ENCODE measurements at places on chromosomes 3 and 15.

GRCh38 chr3:15899388-15899787 is 101.6 kb upstream of the ANKRD28 start:
- DNase-seq, result no peak

DNA sequence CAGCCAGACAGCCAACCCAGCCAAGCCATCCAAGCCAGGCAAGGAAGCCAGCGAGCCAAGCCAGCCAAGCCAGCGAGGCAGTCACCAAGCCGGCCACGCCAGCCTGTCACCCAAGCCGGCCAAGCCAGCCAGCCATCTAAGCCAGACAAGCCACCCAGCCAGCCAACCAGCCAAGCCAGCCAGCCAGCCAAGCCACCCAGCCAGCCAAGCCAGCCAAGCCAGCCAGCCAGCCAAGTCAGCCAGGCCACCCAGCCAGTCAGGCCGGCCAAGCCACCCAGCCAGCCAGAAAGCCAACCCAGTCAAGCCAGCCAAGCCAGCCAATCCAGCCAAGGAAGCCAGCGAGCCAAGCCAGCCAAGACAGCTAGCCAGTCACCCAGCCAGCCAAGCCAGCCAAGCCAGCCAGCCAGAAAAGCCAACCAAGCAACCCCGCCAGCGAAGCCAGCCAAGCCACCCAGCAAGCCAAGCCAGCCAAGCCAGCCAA is 201.2 kb downstream of the GOLGA6L6 start:
- DNase-seq, result no peak

DNA sequence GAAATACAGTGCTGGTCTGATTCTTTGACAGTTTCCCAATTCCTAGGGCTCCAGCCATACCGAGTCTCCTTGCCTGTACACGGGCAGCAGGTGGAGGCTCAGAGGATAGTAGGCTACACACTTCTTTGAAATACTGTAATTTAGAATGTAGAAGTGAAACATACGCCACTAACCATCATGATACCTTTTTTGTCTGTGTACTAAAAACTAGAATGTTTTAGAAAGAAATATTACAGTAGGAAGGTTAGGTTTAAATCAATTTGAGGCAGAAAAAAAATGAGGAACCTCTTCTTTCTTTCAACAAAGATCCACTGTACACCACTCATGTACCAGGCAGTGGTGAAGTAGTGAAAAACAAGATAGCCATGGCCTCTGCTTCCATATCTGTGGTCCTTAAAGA is 354.7 kb downstream of the MCTP2 start:
- DNase-seq, result no peak

- no peak for DNase-seq
Measured at GRCh38 chr3:40254891-40255290, 54.6 kb upstream of the EIF1B start.

DNA sequence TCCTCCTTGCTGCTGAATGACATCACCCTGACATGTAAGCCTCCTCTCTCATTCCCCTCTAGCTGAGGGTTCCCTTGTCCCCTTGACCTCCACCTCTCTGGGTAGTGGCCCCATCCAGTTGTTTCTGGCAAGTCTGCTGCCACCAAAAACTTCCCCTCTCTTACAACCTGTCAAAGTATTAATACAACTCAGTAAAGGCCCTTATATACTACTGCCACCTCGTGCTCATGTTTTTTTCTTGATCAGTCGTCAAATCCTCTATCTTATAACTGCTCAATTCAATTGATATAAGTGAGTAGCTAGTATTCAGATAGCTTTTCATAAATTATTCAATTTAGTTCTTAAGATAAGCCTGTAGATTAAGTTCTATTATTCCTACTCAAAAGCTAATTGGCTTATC is 249.6 kb downstream of the MBNL1 start:
- DNase-seq, result no peak

GRCh38 chr15:69502470-69503045 is 49.9 kb downstream of the RPLP1 start:
- DNase-seq, result no peak

GRCh38 chr15:23645371-23646164 is 2.1 kb downstream of the MAGEL2 start:
- DNase-seq, result no peak

DNA sequence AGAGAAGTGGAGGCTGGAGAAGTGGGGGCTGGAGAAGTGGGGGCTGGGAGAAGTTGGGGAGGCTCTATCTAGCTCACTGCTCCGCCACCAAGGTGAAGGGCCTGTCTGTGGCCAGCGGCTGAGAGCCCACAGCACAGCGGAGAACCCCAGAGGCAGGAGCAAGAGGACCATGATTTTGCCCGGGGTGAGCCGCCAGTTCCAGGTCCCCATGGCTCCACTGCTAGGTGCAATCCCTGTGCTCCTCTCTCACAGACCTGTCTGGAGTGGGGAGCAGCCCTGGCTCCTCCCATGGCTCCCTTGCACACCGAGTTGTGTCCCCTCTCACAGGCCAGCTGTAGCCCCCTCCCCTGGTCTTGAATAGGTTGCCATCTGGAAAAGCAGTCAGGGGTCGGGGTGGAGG is 4.7 kb upstream of the NRROS start:
- no peak for DNase-seq

DNA sequence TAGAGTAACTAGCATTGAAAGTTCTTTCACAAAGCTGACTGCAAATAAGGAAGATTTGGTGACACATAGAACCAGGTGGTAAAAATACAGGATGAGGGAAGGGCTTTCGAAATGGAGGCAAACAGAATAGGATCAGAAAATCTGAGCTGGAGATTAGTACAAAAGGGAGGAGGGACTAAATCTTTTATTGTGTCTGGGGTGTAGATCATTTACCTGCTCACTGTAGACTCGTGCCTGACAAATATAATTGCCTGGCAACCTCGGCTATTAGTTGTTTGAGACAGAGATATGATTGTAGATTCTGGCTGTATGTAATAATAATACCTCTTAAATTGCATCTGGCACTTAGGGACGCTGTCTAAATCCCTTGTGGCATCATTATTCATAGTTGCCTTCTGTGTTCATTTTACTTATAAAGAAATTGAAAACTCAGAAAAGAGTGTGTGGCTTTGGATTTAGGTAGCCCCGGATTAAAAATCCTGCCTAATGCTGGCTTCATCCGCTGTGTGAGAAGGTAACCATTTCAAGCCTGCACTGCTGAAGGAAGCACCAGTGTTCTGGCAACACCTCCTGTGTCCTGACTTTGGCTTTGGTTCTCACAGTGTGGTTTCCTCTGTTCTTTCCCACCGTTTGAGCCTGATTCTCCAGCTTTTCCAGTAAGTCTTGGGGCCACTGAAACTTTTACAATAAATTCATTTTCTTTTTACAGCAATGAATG is 25.0 kb upstream of the GPR160 start:
- DNase-seq, result no peak

- DNase-seq, result no peak
Measured at GRCh38 chr3:125602752-125603649, 7.7 kb upstream of the OSBPL11 start.

DNA sequence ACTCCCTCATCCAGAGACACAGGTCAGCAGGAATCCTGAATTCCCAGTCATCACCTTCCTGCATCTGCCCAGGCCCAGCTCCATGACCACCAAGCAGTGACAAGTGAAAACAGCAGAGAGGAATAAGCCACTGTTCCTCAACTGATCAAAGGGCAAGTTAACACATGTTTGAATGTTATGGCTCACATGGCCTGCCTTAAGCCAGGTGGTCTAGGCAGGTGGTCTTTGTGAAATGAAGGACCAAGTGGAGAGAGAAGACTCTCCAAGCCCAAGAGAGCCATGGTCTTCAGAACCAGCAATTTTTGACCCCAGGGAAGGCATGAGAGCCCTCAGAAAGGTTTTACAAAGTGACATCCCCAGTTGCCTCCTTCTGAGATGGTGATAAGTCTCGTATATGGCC is 161.8 kb downstream of the EPHB1 start:
- no peak for DNase-seq

DNA sequence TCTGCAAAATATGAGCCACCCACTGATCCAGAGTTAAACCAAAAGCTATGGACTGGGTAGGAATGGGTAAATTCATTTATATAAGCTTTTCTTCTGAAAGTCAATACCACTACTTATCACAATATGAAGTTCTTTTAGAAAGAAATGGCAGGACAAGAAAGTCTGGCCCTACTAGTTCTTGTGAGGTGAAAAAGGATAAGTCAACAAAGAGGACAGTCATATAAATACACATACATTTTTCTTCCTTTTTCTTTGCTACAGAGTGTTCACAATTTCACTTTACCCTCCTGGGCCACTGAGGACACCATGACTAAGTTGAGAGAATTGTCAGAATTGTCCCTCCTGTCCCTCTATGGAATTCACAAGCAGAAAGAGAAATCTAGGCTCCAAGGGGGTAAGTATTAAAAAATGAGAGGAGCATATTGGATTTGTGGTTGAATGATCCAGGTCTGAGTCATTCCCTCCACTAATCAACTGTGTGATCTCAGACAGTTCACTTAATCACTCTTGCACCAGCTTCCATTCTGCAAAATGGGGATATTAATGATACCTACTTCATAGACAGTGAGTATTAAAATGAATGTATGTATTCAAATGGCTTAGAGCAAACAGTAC is 27.6 kb downstream of the ACP3 start:
- no peak for DNase-seq

GRCh38 chr3:169658311-169658931 is 5.1 kb downstream of the MECOM start:
- DNase-seq, result no peak

DNA sequence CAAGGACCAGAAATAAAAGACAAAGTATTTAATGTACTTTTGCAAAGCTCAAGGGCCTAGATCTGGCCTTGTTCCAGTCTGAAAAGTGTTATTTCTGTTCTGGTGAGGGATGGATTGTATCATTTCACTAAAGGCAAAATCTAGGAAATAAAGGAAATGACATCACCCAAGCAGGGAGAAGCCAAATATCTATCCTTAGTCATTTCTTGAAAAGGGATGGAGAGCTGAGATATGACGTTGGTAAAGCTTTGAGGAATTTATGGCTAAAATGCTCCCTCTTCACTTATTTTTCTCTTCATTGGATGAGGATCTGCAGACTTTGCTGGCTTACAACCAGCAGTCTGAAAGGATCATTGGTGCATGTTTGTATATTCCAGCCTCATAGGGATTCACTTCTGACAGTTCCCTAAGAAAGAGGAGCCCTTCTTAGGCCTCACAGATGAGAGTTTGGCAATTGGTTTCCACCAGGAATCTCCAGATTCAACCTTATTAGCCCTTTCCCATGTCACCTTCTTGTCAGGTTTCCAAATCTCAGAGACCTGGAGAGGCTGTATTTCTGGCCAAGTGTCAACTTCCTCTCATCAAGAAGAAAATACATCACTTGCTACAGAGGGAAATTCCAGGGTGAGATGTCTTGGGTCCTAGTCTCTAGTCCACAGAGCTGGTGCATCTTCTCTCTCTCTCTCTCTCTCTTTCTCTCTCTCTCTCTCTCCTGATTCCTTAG is 93.7 kb upstream of the BOC start:
- no peak for DNase-seq

DNA sequence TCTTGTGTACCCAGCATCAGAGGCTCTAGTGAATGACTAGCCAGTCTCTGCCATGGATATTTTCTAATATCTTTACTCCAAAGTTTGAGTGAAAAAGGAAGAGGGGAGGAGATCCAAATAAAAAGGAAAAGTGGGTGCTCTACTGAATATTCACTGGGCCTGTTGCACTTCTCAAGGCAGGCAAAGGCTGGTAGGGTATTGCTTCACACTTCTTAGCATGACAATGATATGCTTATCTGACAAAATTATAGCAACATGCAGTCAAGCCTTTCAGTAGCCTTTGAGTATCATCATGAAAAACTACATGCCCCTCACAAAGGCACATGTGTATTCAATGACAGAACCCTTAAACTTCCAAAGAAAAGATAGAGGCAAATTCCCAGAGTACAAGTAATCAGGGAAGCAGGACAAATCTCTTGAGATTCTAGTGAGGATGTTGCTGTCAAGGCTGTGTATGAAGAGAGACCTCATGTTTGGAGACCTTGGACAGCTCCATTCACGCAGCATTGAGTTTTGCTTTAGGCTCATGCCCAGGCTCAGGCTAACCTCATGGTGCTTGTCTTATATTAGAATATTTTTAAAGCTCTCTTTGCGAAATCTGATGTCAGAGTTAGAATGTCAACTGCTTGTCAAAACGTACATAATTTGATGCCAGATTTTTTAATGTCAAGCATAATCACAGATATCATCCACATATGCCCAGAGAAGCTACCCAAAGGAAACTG is 506.9 kb downstream of the OCA2 start:
- no peak for DNase-seq

DNA sequence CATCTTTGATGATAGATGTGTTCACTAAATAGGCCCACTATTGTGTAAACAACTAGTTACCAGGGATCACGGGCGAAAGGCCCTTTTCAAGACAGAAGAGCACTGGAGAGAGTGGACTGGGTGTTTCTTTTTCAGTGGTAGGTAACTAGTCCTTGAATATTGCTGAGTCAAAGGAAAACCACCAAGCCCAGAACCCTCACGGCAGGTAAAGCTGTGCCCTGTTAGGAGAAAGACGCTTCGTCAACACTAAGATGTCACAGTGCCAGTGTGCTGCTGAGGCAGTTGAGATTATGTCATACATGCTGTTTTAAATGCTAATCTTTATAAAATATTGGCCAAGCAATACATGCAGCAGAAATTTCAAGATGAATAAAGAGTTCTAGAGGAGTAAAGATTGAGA is 578.6 kb downstream of the PYDC2 start:
- DNase-seq, result no peak

DNA sequence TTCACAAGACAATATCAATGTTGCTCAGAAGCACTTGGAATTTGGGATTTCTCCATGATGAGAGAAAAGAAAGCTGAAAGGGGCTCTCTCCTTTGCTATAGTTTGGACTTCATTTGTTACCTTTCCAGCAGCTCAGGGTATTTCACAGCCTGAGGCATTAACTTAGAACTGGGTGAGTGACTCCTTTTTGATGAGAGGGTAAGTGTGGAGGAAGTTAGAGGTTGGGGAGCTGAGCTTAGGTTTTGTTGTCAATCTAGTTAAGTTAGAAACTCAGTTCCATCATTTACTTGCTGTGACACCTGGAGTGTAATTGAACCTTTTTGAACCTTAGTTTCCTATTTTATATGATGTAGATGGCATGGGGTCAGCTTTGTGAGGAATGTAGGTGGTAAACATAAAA is 359.1 kb downstream of the PDCD6IP start:
- no peak for DNase-seq

GRCh38 chr15:69288531-69289341 is 10.0 kb upstream of the PAQR5 start:
- DNase-seq, result no peak

DNA sequence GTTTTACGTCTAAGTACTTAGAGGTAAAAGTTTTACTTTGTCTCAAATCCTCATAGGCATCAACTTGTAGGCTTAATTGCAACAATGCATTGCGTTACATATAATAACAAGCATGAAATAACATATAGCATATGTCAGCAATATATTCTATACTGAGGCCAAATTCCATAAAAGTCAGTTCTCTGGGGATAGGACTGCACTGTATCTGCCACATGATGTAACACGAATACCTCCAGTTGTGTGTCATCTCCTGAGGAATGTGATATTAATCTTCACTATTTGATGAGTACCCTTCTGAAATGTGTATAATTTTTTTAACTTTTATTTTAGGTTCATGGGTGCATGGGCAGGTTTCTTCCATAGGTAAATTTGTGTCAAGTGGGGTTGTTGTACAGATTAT is 126.4 kb downstream of the IMPG2 start:
- no peak for DNase-seq

- DNase-seq, result no peak
Measured at GRCh38 chr15:48940508-48940907, 23.2 kb downstream of the SHC4 start.

All from coronary artery (tissue), 2 donors.